ENCODE measurements at places on chromosomes 4 and X.

DNA sequence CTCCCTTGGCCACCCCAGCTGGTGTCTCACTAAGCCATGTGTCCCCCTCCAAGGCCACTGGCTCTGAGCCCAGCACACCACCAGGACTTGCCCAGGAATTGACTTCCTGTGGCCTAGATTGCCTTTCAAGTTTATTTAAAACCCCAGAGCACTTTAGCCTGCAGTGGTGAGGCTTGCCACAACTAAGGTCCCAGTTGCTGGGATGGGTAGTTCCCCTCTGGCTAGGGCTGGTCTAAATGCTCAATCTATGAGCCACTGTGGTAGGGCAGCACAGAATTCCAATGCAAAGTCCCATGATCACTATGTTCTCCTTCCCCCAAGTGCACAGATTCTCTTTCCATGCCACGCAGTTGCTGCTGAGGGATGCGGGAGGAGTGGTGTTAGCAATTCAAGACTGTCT, 61.1 kb upstream of the HCCS start:
- no peak for DNase-seq

DNA sequence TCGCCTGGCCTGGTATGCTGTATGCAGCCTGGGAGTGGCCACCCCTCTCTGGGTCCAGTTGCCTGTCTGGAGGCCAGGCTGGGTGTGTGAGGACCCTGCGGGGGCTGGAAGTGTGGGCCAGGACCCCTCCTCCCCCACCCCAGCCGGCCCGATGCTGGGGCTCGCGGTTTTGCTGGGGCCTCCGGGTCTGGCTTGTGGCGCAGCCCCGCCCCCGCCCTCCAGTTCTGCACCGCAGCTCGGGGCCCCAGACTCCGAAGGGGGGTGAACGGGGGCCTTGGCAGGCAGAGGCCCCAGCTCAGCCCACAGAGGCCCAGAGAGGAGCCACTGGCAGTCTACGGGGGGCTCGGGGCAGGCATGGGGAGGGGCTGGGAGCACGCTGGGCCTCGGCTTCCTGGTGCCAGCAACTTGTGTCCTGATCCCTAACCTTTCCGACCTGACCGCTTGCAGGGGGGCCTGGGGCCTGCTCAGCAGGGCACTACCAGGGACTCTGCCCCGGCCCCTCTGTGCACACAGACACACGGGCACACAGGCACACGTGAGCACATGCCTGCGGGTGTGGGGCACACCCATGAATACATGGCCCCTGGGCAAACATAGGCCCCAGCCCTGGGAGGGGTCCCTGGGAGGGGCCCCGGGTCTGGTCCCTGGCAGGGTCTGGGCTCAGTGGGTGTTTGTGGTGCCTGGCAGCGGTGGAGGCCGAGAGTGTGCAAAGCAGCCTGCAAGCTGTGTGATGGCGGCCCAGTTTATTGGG, 21.4 kb upstream of the FGFR3 start:
- DNase-seq = no peak

- DNase-seq = no peak
Observed at GRCh38 chrX:9393571-9393970, 71.3 kb upstream of the TBL1X start.

DNA sequence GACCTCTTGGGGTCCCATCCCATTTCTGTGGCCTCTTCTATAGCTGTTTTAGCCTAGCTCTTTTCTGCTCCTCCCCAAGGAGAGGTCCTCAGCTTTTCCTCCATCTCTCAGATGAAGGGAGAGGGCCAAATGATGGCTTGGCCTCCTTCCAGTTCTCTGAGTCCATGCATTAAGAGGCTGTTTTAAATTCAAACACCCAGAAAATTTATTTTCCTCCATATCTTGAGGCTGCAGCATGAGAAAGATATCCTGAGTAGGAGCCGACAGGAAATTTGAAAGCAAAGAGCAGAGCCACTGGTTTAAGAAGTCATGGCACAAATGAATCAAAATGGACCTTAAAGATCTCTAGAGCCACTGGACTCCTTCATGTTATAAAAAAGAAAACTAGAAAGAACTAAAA, 558.8 kb downstream of the MID1IP1 start:
- DNase-seq = no peak

DNA sequence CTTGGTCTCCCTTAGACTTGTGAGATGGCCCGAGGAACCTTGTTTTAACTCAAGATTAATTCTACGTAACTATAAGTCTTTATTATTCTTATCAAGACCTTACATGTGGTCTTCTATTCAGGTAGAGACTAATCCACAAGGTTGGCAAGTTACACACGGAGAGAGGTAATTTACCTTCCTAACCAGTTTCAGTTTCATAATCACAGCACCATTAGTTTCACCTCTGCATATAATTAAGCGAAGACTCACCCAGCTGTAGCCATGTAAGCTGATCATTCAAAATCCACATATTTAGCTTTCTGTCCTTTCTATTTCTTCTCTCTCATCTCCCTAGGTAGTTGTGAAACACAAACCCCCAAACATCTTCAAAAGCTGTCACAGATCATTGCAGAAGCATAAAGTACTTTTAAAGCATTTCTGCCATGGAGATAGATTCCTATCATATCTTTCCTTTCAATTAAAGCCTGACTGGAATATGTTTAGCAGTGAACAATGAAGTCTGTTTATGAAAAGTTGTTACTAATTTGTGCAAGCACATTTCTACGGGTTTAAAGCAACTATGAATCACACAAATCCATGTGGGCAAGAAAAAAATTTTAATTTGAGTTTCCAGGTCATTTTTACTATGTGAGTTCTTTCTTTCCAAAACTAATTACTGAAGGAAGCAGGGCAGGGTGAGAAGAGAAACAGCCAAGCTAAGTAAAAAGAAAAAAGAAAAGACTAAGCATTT, 78.5 kb downstream of the BTC start:
- DNase-seq = no peak

Data from activated gamma-delta T cell (primary cell).